ENCODE measurements at places on chromosomes 16 and 17. TPM values are rescaled to one million over a fixed set of nuclear protein-coding genes. Genes with fewer than 3 reads are reported as not detected.

- H3K4me3 ChIP-seq, result no peak overlapping the region
- peaks cover 95% of the 10 kb centered on the region for H3K4me1 ChIP-seq
- H3K27me3 ChIP-seq, result no peaks in the 10 kb centered on the region
- DNase-seq, result no peak
- peak overlapping the region; percentile 18 for H3K27ac ChIP-seq
Observed at GRCh38 chr17:46154151-46154816, 38.9 kb downstream of the KANSL1 start.

GRCh38 chr17:45162025-45162687, 481 bp downstream of the HEXIM2 start:
- no peaks in the 10 kb centered on the region for H3K27me3 ChIP-seq
- H3K27ac ChIP-seq, result no peak overlapping the region
- H3K4me1 ChIP-seq, result peaks cover 19% of the 10 kb centered on the region

DNA sequence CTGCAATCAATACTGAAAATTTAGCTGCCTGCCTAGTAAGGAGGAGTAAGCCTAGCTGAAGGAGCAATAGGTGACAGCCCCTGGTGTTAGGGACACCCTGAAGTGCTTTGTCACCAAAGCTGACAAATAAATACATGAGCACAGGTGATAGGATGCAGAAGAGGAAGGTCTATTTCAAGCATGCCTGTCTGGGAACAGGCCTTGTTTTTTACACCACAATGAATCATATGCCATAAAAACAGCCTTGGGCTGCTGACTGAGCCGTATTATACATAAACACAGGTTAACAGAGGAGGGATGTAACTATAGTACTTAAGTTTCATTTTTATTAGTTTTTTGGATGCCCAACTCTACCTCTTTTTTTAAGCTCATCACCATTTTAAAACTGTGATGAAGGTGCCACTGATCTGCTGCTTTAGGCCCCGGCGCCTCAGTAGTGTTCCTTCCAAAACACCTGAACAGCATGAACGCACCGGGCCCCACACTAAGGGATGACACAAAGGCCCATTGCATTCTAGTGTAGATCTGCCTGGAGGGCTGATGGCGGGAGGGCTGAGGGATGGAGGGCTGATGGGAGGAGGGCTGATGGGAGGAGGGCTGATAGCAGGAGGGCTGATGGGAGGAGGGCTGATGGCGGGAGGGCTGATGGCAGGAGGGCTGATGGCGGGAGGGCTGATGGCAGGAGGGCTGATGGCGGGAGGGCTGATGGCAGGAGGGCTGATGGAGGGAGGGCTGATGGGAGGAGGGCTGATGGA, 150.3 kb downstream of the AATF start:
- H3K27me3 ChIP-seq, result no peaks in the 10 kb centered on the region
- DNase-seq, result no peak
- H3K27ac ChIP-seq, result no peak overlapping the region
- H3K36me3 ChIP-seq, result peaks cover 24% of the 10 kb centered on the region
- no peaks in the 10 kb centered on the region for H3K4me1 ChIP-seq
- no peak overlapping the region for H3K4me3 ChIP-seq

GRCh38 chr16:86063760-86064405, 164.9 kb downstream of the IRF8 start:
- H3K4me1 ChIP-seq, result no peaks in the 10 kb centered on the region
- H3K27ac ChIP-seq, result no peak overlapping the region
- DNase-seq, result no peak
- no peak overlapping the region for H3K4me3 ChIP-seq

GRCh38 chr17:12744298-12744697, 45.0 kb upstream of the ARHGAP44 start:
- DNase-seq, result no peak
- H3K36me3 ChIP-seq, result no peaks in the 10 kb centered on the region
- no peaks in the 10 kb centered on the region for H3K4me1 ChIP-seq

- no peak for DNase-seq
- no peak overlapping the region for H3K4me3 ChIP-seq
- H3K4me1 ChIP-seq, result peaks cover 12% of the 10 kb centered on the region
Observed at GRCh38 chr17:4220655-4221054, 43.1 kb downstream of the ANKFY1 start.

- H3K36me3 ChIP-seq, result no peaks in the 10 kb centered on the region
- H3K27me3 ChIP-seq, result no peaks in the 10 kb centered on the region
- peaks cover 7% of the 10 kb centered on the region for H3K4me1 ChIP-seq
- DNase-seq, result no peak
Observed at GRCh38 chr16:56862776-56863175, 2.2 kb upstream of the SLC12A3 start.

GRCh38 chr16:52191531-52192134, 355.3 kb downstream of the TOX3 start:
- peak; percentile 79 for DNase-seq
- H3K27me3 ChIP-seq, result no peaks in the 10 kb centered on the region
- no peak overlapping the region for H3K4me3 ChIP-seq
- no peaks in the 10 kb centered on the region for H3K36me3 ChIP-seq
- no peaks in the 10 kb centered on the region for H3K4me1 ChIP-seq
- H3K27ac ChIP-seq, result no peak overlapping the region

- DNase-seq, result no peak
- no peak overlapping the region for H3K27ac ChIP-seq
- no peaks in the 10 kb centered on the region for H3K4me1 ChIP-seq
- H3K36me3 ChIP-seq, result no peaks in the 10 kb centered on the region
Observed at GRCh38 chr17:40503154-40503553, 1.7 kb upstream of the TNS4 start.

- H3K27me3 ChIP-seq, result no peaks in the 10 kb centered on the region
- H3K4me1 ChIP-seq, result no peaks in the 10 kb centered on the region
- no peak overlapping the region for H3K27ac ChIP-seq
- no peak for DNase-seq
Observed at GRCh38 chr16:78478267-78478861, 378.9 kb downstream of the WWOX start.

- H3K4me1 ChIP-seq, result no peaks in the 10 kb centered on the region
- no peak for DNase-seq
- H3K4me3 ChIP-seq, result no peak overlapping the region
- no peak overlapping the region for H3K27ac ChIP-seq
- no peaks in the 10 kb centered on the region for H3K36me3 ChIP-seq
- H3K27me3 ChIP-seq, result no peaks in the 10 kb centered on the region
Observed at GRCh38 chr17:14334276-14334840, 33.5 kb downstream of the HS3ST3B1 start.

GRCh38 chr17:45405250-45406086, 27.2 kb downstream of the ARHGAP27 start:
- H3K27ac ChIP-seq, result no peak overlapping the region
- H3K4me3 ChIP-seq, result no peak overlapping the region
- no peaks in the 10 kb centered on the region for H3K27me3 ChIP-seq
- peak; percentile 80 for DNase-seq
- peaks cover 22% of the 10 kb centered on the region for H3K4me1 ChIP-seq

DNA sequence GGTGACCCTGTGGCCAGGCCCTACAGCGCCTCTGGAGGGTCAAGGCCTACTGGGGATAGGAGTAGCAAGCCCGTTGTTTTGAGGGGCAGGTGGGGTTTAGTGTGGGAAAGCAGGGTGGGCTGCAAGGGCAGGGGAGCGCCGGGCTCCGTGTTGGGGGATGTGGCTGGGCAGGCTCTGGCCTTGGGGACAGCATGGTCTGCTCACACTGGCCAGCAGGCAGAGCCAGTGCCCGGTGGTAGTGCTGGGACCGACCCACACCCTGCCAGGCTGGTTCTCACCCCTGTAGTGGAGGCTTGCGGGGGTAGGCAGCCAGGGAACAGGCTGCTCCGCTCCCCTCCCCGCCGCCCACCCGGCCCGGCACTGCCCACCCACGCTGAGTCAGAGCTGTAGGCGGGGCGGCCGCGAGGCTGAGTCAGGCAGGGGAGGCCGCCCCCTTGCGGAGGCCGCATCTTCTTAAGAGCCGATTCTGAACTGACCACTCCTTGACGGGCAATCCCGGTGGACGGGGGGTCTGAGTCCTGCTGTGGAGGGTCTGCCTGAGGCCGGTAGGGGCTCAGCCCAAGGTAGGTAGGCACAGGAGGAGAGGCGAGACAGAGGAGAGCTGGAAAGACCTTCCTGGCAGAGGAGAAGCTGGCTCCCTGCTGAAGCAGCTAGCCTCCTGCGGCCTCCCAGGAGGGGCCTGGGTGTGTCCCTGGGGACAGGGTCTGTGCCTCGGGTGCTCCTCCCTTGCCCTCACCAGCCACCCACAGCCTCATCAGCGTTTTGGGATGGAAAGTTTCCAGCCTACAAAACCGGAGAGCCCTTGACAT, 62.4 kb downstream of the BAIAP2 start:
- no peaks in the 10 kb centered on the region for H3K36me3 ChIP-seq
- no peak overlapping the region for H3K27ac ChIP-seq
- H3K4me3 ChIP-seq, result no peak overlapping the region
- H3K4me1 ChIP-seq, result peaks cover 8% of the 10 kb centered on the region
- peak; percentile 53 for DNase-seq

GRCh38 chr16:10990378-10990777, 46.0 kb downstream of the CLEC16A start:
- H3K27ac ChIP-seq, result no peak overlapping the region
- H3K27me3 ChIP-seq, result no peaks in the 10 kb centered on the region
- no peak for DNase-seq
- H3K36me3 ChIP-seq, result no peaks in the 10 kb centered on the region
- H3K4me3 ChIP-seq, result no peak overlapping the region
- H3K4me1 ChIP-seq, result peaks cover 13% of the 10 kb centered on the region

- no peak overlapping the region for H3K4me3 ChIP-seq
- no peaks in the 10 kb centered on the region for H3K27me3 ChIP-seq
- no peaks in the 10 kb centered on the region for H3K36me3 ChIP-seq
- H3K27ac ChIP-seq, result no peak overlapping the region
- DNase-seq, result no peak
Observed at GRCh38 chr16:88194397-88195268, 188.1 kb upstream of the ZNF469 start.

- no peaks in the 10 kb centered on the region for H3K4me1 ChIP-seq
- H3K27ac ChIP-seq, result no peak overlapping the region
- no peak overlapping the region for H3K4me3 ChIP-seq
- no peak for DNase-seq
Observed at GRCh38 chr16:25959221-25959620, 267.5 kb downstream of the HS3ST4 start.

- DNase-seq, result no peak
- H3K4me3 ChIP-seq, result no peak overlapping the region
- H3K4me1 ChIP-seq, result no peaks in the 10 kb centered on the region
- no peak overlapping the region for H3K27ac ChIP-seq
Observed at GRCh38 chr17:30534938-30535921, 58.0 kb downstream of the GOSR1 start.

- H3K4me3 ChIP-seq, result no peak overlapping the region
- no peaks in the 10 kb centered on the region for H3K36me3 ChIP-seq
- H3K4me1 ChIP-seq, result peaks cover 14% of the 10 kb centered on the region
- DNase-seq, result no peak
- H3K27ac ChIP-seq, result no peak overlapping the region
Observed at GRCh38 chr17:2227025-2227699, 76.4 kb downstream of the SMG6 start.

DNA sequence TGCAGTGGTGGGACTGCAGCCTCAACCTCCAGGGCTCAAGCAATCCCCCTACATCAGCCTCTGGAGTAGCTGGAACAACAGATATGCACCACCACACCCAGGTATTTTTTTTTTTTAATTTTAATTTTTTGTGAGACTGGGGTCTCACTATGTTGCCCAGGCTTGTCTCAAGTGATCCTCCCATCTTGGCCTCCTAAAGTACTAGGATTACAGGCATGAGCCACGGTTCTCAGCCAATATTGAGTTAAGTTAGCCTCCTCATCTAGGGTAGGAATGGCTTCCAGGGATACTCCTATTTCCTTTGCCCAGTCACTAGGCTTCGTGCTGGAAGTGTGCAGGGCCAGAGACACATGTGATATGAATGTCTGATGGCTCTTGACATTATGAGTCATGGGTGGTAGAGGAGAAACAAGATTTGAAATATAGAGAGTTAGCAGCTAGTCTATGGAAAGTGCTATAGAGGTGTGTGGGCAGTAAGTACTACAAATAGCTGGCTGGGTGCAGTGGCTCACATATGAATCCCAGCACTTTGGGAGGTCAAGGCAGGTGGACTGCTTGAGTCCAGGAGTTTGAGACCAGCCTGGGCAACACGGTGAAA, 8.0 kb upstream of the HES7 start:
- H3K36me3 ChIP-seq, result no peaks in the 10 kb centered on the region
- H3K27ac ChIP-seq, result no peak overlapping the region
- no peak for DNase-seq
- no peaks in the 10 kb centered on the region for H3K27me3 ChIP-seq
- peaks cover 9% of the 10 kb centered on the region for H3K4me1 ChIP-seq

- no peaks in the 10 kb centered on the region for H3K4me1 ChIP-seq
- H3K27ac ChIP-seq, result no peak overlapping the region
- DNase-seq, result no peak
Observed at GRCh38 chr16:83403761-83404160, 404.0 kb upstream of the HSBP1 start.

DNA sequence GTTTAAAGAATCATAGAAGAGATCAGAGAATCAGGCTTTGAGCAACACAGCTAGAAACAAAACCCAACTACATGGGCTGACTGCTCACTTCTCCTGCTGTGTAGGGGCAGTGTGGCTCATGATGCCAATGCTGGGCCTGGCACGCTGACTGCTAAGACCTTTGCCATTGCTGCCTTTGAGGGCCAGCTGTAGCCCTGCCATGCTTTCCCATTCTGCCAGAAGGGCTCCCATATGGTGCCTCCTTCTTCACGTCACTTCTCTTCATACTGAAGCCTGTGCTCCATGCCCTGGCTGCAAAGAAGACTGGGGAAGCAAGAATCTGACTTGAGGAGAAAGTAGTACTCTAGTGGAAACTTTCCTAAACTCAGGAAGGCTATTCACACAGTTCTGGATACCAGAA, 232.9 kb downstream of the UTP18 start:
- H3K4me3 ChIP-seq, result no peak overlapping the region
- no peaks in the 10 kb centered on the region for H3K36me3 ChIP-seq
- H3K27ac ChIP-seq, result no peak overlapping the region
- no peaks in the 10 kb centered on the region for H3K4me1 ChIP-seq
- no peaks in the 10 kb centered on the region for H3K27me3 ChIP-seq

GRCh38 chr17:5680766-5681165, 96.5 kb upstream of the NLRP1 start:
- peaks cover 4% of the 10 kb centered on the region for H3K4me1 ChIP-seq
- no peaks in the 10 kb centered on the region for H3K36me3 ChIP-seq
- DNase-seq, result no peak
- H3K27ac ChIP-seq, result no peak overlapping the region

GRCh38 chr16:23753908-23754593, 775 bp upstream of the CHP2 start:
- H3K27me3 ChIP-seq, result no peaks in the 10 kb centered on the region
- no peak overlapping the region for H3K4me3 ChIP-seq
- no peaks in the 10 kb centered on the region for H3K36me3 ChIP-seq

- peaks cover 36% of the 10 kb centered on the region for H3K36me3 ChIP-seq
- H3K4me3 ChIP-seq, result peak within 1 kb of the TSS; percentile 87
- peak within 1 kb of the TSS; percentile 93 for H3K27ac ChIP-seq
- peaks cover 35% of the 10 kb centered on the region for H3K4me1 ChIP-seq
Observed at GRCh38 chr17:7306911-7307685, at the start of gene EIF5A. EIF5A (plus strand) TSS chr17:7307628; CDS start chr17:7309636, 2,008 bp downstream.

- peak overlapping the region; percentile 82 for H3K27ac ChIP-seq
- peaks cover 35% of the 10 kb centered on the region for H3K4me1 ChIP-seq
- DNase-seq, result peak; percentile 88
- H3K27me3 ChIP-seq, result no peaks in the 10 kb centered on the region
- H3K36me3 ChIP-seq, result no peaks in the 10 kb centered on the region
Observed at GRCh38 chr16:78961464-78961863, 639.1 kb downstream of the MAF start.

The NACA2 gene
- not detected for total RNA-seq

The OR3A3 gene
- not detected for total RNA-seq

The CD300LB gene
- not detected for total RNA-seq

The CCDC200 gene
- total RNA-seq, result not detected

The EPX gene
- total RNA-seq, result not detected

The PRSS21 gene
- not detected for total RNA-seq

The AXIN2 gene
- not detected for total RNA-seq

The KATNB1 gene
- 17.4 TPM for total RNA-seq

The VASN gene
- total RNA-seq, result 4.1 TPM

Measured in Karpas-422 (cell line).